ENCODE measurements at places on chromosomes 16 and 17.
A peak's percentile ranks its signal among the peaks of the same experiment; 100 is the strongest.

GRCh38 chr17:54237911-54238515 is 415.3 kb downstream of the KIF2B start:
- no peak for DNase-seq

GRCh38 chr17:80980397-80981061 is 11.1 kb upstream of the CHMP6 start:
- no peak for DNase-seq

DNA sequence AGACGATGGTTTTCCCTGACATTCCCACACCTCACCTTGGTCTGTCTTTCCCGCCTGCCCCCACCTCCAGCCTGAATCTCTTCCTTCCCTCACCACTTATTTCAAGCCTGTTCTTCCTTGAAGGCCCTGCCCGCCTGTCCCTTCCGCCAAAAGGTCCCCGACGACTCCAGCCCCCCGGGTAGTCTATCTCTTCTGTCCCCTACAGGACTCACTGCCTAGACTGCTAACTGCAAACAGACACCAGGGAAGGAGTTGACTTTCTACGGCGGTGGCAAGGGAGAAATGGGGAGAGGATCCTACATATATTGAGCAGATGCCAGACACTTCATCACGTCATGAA is 53.7 kb downstream of the NT5M start:
- no peak for DNase-seq

- DNase-seq: no peak
Observed at GRCh38 chr16:57564571-57565270, 22.3 kb downstream of the ADGRG5 start.

GRCh38 chr17:44221084-44221861 is 1.8 kb upstream of the UBTF start:
- peak; percentile 89 for DNase-seq

DNA sequence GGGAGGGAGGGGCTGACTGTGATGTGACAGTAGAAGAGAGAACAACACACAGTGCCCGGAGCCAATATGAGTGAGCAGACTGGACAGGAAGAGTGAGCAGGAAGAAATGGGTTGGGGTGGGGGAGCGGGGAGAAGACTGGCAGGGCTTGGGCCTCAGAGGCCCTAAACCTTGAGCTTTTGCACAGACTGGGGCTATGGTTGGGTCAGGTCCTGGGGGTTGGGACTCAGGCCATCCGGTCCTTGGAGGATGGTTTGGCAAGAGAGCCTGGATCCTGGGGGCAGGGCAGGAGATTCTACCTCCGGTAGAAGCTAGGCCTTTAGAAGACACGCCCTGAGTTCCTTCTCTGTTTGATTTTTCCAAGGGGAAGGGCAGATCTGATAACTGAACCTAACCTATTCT is 1.1 kb downstream of the CAMTA2 start:
- peak; percentile 31 for DNase-seq

DNA sequence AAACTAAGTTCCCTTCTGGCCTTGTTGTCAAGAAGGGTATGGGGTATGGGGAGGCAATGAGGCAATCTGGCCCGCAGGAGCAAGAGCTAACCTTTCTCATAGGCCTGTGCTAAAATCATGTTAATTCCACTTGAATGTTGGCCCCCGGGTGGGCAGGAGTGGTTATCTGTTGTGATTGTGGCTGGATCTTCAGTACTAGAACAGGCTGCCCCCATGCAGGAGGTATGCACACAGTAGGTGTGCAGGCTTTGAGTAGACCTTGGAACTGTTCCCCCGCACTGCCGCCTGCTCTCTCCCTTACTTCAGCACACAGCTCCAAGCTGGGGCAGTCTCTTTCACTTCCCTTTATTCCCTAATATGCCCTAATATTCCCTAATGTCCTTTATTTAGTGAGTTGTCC is 52.4 kb upstream of the TANGO6 start:
- no peak for DNase-seq

GRCh38 chr16:67786491-67786890 is 19.9 kb downstream of the RANBP10 start:
- no peak for DNase-seq

DNA sequence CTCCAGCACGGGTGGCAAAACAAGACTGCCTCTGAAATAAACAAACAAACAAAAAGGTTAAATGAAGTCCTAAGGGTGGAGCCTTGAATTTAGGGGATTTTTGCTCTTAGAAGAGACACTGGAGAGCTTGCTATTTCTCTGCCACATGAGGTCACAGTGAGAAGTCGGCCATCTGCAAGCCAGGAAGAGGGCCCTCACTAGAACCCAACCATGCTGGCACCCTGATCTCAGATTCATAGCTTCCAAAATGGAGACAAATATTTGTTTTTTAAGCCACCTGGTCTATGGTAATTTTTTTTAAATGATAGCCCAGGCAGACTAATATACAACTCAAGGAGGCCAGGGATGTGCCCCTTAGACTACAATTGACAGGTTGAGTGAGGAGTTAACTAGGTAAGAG is 255.5 kb downstream of the XYLT1 start:
- DNase-seq: no peak

- DNase-seq: no peak
Observed at GRCh38 chr16:88315543-88316105, 67.1 kb upstream of the ZNF469 start.

GRCh38 chr17:76147211-76148014 is 6.4 kb upstream of the FOXJ1 start:
- DNase-seq: peak; percentile 52

DNA sequence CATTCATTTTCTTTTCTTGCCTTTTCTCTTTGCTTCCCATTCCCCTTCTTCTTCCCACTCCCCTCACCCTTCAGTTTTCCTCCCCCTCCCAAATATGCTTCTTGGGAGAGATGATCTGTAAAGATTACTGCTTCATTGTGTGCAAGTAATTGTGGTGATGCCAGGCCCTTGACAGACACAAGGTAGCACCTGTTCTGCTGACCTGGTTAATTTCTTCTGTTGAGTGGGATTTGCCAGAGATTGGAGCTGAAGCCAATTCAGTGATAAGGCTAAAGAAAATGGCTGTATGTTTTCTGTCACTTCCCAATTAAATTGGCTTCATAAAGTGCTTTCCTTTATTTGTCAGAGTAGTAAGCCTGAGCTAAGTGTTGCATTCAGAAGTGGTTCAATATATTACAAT is 44.5 kb downstream of the AATF start:
- DNase-seq: no peak

- DNase-seq: peak; percentile 61
Observed at GRCh38 chr17:35708149-35708548, 23.3 kb upstream of the RASL10B start.

GRCh38 chr17:82314012-82314726 is 3.2 kb downstream of the CD7 start:
- DNase-seq: no peak

DNA sequence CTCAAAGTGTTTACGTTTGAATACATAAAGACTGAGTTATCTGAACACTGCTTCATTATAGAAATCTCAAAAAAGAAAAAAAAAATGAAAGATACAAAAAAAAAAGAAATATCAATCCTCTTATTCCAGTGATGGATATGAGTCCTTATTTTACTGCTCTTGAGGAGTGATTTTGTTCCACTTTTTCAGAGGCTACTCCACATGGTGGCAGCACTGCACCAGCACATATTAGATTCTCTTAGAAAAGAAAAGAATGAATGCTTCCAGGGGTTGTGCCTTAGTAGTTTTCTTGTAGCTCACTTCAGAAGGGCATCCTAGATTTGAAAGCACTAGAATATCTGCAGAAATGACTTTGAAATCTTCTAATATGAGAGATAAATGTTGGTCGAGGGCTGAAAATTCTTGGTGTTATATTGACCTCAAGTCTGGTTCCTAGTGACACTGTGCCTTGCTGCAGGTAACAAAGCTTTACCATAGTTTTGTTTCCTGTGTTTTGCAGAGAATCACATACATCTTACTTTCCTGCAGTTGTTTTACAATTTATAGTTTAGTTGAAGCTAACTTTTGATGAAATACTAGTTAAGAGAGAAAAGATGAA is 25.9 kb downstream of the AP2B1 start:
- DNase-seq: peak; percentile 60

DNA sequence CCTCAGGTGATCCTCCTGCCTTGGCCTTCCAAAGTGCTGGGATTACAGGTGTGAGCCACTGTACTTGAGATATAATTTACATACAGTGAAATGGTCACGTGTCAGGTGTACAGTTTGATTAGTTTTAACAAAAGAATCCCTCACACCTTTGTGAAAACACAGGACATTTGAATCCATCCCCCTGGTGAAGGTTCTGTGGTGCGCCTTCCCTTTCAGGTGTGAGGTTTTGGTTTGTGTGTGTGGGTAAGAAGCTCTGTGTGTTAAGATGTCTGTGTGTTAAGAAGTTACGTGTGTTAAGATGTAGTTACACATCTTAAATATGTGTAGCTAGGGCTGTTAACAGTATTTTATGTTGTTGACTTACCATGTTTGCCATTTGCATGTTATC is 4.4 kb downstream of the SEC14L1 start:
- DNase-seq: no peak

GRCh38 chr16:84570739-84571403 is 47.0 kb downstream of the COTL1 start:
- DNase-seq: peak; percentile 88

DNA sequence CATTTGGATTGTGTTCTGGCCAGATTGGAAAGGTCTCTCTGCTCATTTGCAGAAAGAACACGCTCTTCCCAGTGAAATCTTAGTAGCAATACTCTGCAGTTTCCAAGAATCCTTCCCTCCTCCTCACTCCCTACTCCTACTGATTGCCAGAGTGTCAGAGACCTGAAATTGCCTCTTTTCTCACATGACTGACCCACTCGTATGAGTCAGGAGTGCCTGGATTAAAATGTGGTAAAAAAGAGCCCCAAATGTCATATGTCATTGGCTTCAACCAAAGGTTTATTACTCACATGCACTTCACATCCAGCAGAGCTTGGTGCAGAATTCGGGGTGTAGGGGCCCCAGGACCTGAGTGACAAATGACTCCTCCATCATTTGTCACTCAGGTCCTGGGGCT is 39.7 kb upstream of the IRX3 start:
- DNase-seq: no peak

GRCh38 chr16:84505249-84506187 is 1.1 kb upstream of the MEAK7 start:
- DNase-seq: no peak

DNA sequence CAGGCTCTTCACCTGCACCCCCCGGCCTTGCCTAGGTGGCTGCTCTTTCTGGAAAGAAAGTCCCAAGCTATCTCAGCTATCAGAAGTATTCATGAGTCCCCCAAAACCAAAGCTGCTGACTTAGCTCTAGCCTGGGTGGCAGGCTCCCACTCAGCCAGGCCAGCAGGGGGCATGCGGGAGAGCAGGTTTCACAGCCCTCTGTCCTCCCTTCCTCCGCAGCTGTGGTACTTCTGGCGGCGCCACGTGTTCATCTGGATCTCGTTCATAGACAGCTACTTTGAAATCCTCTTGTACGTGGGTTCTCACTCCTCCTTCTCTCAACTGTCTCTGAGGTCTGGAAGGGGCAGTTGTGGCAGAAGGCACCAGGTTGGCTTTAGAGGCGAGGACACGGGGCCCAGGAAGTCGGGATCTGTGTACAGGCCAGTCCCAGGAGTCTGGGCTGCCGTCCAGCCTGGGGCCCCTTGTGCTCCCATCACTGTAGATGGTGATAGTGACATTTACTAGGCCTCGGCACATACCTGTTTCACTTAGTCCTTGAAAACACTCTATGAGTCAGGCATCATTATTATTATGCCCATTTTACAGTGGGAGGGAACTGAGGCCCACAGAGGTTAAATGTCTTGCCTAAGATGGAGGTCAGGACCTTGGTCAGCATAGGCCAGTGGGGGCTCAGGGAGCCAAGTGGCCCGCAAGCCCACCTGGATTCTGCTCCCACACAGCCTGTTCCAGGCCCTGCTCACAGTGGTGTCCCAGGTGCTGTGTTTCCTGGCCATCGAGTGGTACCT is 12.9 kb downstream of the TRPV2 start:
- peak; percentile 13 for DNase-seq

GRCh38 chr16:49839017-49839825 is 16.7 kb downstream of the ZNF423 start:
- DNase-seq: peak; percentile 63

DNA sequence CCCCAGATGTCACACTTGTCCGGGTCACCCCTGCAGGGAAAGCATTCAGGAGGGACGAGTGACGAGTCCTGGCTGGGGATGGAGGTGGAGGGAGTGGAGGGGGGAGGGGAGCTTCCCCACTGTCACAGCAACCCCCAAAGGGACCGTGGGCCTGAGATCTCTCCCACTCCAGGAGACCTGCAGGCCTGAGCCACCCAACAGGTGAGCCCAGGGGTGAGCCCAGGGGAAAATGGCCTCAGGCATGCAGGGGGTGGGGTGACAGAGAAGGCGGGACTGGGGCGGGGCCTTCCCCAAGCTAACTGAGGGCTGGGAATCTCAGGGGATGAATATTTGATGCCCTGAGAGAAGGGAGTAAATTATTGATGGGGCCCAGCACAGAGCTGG is 2.4 kb downstream of the USH1G start:
- DNase-seq: peak; percentile 78

- DNase-seq: no peak
Observed at GRCh38 chr16:85398050-85398451, 215.1 kb upstream of the GSE1 start.

DNA sequence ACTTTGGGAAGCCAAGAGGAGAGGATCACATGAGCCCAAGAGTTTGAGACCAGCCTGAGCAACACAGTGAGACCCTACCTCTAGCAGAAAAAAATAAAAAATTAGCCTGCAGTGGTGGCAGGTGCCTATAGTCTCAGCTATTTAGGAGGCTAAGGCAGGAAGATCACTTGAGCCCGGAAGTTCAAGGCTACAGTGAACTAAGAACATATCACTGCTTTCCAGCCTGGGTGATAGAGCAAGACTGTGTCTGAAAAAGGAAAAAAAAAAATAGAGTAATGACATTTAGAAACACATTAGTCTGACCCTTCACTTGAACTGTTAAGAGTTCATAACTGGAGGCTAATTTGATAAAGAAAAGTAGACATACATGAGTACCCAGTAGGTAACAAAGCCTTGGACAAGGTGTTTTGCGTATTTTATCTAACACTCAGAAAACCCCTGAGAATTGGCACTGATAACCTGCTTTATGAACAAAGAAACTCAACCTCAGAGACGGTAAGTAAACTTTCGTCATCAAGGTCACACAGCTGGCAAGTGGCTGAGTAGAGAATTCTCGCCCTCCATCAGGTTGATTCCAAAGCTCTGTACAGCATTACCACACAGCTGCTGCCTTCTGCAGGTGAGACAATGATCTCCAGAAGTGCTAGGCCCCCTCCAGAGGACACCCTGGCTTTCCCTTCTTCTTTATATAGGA is 101.1 kb downstream of the SMG6 start:
- DNase-seq: no peak

DNA sequence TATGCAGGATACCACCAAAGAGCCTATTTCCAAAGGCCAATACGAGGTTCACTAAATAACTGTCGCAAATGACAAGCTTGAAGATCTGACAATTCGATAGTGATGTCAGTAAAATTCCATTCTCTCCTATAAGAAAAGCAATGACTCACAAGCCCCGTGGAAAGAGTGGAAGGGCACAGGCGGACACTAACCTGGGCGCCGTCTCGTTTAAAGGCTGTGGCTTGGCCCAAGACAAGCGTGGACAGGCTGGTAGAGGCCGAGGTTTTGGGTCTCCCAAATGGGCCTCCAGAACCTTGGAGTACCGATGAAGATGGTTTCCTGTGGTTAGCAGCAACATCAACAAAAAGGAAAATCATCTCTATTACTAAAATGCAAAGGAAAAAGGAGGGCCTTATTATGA is 16.5 kb upstream of the SLC38A8 start:
- no peak for DNase-seq

GRCh38 chr17:36722121-36722902 is 120.9 kb downstream of the MRM1 start:
- peak; percentile 84 for DNase-seq

- no peak for DNase-seq
Observed at GRCh38 chr17:76354747-76355310, 1.1 kb upstream of the PRPSAP1 start.

- DNase-seq: no peak
Observed at GRCh38 chr17:73068322-73069153, 23.9 kb downstream of the SLC39A11 start.

Measured in NCI-H2171 treated with DMSO at 0.1 percent for 48 hours (cell line).